ENCODE measurements at places on chromosomes 3 and 15.

- DNase-seq, result no peak
Measured at GRCh38 chr15:57890351-57890750, 175.2 kb downstream of the ALDH1A2 start.

GRCh38 chr3:49609815-49610214 lies 55.5 kb downstream of the BSN start:
- DNase-seq, result no peak

DNA sequence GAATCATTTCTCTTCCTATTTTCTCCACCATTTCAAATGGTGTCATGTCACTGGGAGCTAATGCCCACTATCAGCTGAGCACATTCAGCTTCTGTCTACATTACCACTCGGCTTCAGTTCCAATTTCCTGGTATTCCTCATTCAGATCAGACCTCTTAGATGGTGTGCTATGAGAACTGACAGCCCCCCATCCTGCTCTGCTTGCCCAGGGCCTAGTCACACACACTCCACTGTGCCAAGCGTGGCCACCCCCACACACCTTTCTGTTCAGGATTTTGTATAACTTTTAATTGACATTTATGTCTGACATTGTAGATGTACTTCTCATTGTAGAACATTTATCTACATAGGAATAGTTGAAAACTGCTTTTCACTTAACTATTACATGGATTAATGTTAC lies 146.8 kb downstream of the CDIN1 start:
- no peak for DNase-seq

DNA sequence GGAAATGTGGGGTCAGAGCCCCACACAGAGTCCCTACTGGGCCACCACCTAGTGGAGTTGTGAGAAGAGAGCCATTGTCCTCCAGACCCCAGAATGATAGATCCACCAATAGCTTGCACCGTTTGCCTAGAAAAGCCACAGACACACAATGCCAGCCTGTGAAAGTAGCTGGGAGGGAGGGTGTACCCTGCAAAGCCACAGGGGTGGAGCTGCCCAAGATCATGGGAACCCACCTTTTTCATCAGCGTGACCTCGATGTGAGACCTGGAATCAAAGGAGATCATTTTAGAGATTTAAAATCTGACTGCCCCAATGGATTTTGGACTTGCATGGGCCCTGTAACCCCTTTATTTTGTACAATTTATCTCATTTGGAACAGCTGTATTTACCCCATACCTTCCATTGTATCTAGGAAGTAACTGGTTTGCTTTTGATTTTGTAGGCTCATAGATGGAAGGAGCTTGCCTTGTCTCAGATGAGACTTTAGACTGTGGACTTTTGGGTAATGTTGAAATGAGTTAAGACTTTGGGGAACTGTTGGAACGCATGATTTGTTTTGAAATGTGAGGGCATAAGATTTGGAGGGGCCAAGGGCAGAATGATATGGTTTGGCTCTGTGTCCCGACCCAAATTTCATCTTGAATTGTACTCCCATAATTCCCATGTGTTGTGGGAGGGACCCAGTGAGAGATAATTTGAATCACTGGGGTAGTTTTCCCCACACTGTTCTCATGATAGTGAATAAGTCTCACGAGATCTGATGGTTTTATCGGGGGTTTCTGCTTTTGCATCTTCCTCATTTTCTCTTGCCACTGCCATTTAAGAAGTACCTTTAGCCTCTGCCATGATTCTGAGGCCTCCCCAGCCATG lies 49.0 kb downstream of the CD200 start:
- no peak for DNase-seq

DNA sequence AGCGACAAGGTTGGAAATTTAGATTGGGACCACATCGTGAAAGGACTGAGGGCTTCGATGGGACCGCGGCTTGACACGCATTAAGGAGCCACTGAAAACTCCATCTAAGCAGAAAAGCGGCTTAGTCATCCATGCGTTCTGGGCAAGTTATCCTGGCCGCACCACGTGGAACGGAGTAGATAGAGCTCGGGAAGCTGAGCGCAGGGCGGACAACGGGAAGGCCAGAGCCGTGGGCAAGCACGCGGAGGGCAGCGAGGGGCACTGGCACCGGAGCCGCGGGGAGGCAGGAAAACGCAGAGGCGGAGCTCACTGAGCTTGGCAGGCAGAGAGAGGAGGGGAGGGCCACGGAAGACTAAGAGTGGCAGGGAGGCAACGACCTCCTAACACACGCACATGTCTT lies 61.3 kb upstream of the VGLL4 start:
- DNase-seq, result no peak

GRCh38 chr3:20040548-20041196 lies 426 bp downstream of the KAT2B start:
- DNase-seq, result peak; percentile 75

DNA sequence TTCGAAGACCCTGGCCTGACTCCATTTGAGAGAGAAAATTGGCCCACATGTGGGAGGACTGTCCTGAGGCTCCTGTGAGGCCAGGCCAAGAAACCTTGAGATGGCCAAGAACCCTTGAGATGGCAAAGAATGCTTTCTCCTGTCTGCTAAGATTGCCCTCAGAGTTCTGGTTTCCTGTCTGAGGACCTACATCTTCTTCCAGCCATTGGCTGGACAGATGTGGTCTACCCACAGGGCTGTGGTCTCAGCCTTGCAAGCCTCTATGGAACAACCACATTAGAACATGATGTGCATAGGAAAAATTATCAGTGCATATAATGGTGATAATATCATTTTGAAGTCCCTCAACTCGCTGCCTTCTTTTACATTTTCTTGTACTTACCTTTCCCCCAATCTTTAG lies 10.8 kb upstream of the RASA2 start:
- no peak for DNase-seq

DNA sequence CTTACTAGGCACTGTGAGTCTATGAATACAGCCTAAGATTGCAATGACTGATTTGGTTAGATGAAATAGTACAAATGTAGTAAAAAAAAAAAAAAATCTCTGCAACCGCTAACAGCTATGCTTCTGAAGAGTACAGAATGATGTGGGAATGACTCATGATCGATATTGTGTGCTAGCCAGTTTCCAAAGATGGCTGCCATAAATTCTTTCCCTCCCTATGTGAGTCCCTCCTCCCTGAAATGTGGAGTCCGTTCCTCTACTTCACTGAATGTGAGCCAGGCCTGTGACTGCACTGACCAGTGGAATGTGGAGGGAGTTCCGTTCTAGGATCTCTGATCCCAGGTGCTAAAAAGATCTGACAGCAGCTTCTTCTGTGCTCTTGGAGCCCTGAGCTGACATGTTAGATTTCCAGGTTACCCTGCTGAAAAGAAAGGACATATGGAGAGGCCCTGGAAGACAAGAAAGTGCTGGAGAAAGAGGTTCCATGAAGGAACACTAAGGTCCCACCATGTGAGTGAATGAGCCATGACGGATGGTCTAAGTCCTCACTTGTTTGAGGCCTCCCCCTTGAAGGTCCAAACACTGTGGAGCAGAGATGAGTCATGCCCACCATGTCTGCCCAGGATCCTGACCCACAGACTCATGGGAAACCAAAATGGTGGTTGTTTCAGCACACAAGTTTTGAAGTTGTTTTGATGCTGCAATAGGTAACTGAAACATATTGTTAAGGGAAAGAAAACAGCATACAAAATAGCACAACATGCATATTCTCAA lies 46.3 kb downstream of the DGKG start:
- DNase-seq, result no peak

DNA sequence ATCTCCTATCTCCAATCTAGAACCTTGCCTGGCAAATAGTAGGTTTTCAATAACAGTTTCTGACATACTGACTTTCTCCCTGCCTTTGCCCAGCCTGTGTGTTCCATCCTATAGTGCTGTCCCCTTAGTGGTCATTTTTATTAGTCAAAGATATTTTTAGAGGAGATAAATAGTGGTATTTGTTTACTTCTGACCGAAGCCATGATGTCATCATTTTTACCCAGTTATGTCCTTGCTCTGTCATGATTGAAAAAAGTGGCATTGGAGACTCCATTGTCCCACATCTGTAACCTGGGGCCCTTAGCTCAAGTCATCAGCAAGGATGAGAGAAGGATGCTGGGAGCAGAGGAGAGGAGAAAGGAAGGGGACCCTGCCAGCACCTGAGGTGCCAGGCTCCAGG lies 80.6 kb upstream of the ATP2B2 start:
- no peak for DNase-seq

DNA sequence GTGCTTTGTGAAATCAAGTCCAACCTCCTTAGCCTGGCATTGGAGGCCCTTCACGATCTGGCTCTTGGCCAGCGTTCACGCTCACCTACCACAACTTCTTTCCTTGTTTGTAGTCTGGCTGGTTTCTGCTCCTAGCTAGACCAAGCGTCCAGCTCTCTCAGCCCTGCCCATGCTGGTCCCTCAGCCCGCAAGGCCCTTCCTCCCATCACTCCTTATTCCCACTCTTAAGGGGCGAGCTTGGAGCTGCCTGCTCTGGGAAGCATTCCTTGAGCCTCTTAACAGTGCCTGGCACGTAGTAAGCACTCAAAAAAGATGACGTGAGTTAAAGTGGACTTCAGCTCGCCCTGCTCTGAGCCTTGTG lies 8.7 kb downstream of the SLC6A6 start:
- DNase-seq, result no peak

- no peak for DNase-seq
Measured at GRCh38 chr3:43960448-43960840, 269.7 kb downstream of the ABHD5 start.

Data from suppressor macrophage treated with lipopolysaccharide for 4 hours (primary cell).